CD4-positive, alpha-beta T cell treated with Interleukin-1 beta for 1 hour (primary cell): ENCODE measurements at places on chromosomes 5 and 9.

- DNase-seq = no peak
Measured at GRCh38 chr9:136995362-136995761, 1.0 kb downstream of the CLIC3 start.

DNA sequence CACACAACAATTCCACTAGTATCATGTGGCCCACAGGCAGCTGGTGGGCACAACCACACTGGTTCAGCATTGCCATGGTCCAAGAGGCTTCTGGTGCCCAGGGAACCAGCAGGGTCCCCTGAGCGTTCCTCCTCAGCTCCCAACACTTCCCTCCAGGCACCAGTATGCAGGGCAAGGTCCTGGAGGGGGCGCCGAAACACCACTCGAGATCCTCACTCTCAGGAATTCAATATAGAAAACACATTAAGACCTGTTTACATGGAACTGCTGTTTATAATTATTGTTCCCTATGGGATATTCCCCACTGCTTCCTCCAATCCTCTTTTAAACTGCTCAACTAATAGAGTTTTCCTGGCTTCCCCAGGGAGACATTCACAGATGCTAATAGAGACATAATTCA, 91.9 kb upstream of the GABRP start:
- DNase-seq = no peak

- DNase-seq = no peak
Measured at GRCh38 chr5:162699361-162699760, 631.8 kb downstream of the GABRG2 start.

- no peak for DNase-seq
Measured at GRCh38 chr9:108205276-108205675, 650.5 kb downstream of the ACTL7B start.

DNA sequence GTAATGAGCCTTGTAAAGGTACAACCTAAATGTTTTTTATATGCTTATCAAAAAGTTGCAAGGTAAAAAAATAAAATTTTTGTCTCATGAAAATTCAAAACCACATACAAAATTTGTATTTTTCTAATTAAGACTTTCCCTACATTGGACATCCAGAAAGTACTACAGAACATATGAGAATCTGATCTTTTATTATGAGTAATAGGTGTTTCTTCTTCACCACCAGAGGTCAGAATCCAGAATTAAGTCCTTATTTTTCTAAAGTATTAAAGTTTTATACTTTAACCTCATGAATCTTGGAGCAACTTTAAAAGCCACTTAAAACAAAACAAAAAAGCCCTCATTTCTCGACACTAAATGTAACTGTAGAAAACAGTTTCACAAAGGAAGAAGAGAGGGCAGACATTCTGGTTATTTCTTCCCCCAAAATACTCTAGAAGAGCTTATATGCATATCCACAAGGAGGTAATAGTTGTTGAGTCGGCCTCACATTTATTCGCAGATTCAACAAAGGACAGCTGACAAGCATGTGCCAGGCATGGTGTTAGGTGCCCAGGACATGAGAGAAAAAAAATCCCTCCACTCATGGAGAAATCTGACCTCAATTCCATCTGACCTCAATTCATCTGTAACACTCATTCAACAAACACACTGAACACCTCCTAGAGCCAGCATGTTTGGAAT, 69.3 kb downstream of the MLLT3 start:
- peak; percentile 2 for DNase-seq

DNA sequence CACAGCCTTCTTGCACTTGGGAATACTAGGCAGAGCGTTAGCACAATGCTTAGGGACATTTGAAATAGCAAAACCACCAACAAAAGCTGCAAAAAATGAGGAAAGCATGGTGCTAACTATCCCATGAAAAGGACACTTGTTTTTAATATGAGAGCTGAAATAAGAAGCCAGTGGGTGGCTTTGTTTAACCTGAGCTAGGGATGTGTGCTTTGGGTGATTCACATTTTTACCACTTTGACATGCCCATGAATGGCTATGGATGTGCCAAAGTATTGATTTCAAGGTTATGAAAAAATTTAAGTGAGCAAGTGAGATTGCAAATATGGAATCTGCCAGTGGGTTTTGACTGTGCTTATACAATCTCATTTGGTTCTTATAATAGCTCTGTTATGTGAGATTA, 67.3 kb downstream of the DMRT2 start:
- no peak for DNase-seq

- no peak for DNase-seq
Measured at GRCh38 chr9:97397220-97397619, 14.7 kb upstream of the TDRD7 start.

GRCh38 chr9:23573800-23574199, 252.2 kb downstream of the ELAVL2 start:
- DNase-seq = no peak

DNA sequence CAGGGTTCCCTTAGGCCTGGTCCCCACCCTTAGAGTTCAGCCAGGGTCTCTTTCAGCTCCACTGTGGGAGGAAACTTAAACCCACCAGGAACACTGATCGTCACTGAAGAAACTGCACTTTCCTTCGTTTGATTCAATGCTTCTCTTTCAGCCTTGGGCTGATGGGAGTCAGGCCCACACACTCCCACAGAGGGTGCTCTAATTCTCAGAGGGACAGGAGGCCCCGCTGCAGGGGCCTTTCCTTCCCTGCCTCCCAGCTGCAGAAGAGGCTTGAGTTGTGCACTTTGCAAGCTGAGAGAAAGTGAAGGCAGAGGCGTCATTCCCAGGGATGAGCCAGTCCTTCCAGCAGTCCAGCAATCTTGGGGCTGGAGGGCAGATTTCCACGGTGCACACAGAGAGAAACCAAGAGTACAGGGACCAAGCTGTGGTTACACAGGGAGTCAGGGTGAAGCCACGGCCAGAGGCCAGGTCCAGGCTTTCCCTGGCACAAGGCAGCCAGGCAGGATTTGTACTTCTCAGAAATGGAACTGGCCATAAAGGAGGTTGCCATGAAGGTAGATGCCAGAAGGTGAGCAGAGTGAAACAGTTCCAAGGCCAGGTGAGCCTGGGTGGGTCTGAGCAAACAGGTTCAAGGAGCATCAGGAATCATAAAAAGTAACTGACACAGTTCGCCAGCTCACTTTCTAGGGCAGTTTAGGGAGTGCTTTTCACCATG, 10.4 kb upstream of the GLIPR2 start:
- no peak for DNase-seq

DNA sequence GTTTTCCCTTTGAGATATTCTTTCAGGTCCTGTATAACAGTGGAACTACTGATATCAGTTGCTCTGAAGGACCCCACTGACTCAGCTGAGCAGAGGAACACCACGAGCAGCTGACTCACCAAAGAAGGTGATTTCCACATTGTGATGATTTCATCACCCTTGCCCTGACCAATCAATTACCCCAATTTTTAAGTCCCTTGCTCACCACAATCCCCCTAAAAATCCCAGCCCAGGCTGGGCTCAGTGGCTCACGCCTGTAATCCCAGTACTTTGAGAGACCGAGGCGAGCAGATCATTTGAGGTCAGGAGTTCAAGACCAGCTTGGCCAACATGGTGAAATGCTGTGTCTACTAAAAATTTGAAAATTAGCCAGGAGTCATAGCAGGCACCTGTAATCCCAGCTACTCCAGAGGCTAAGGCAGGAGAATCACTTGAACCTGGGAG, 125.3 kb upstream of the ABCA1 start:
- DNase-seq = peak; percentile 3

DNA sequence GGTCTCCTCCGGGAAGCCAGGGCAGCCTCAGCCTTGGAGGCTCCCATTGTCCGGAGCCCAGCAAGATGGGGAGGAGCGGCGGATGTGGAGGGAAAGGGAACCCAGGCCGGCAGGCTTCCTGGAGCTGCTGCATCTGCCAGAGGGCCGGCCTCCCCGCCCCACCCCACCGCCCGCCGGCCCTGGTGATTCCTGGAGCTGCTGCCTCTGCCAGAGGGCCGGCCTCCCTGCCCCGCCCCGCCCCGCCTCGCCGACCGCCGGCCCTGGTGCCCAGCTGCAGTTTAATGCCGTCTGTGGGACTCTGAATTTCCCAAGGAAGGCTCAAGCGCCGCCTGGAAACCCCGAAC, 31.6 kb downstream of the EXD3 start:
- DNase-seq = no peak

- DNase-seq = no peak
Measured at GRCh38 chr9:131574730-131575640, 29.7 kb downstream of the PRRT1B start.

- no peak for DNase-seq
Measured at GRCh38 chr9:121527371-121527770, 27.7 kb upstream of the GGTA1 start.

- DNase-seq = no peak
Measured at GRCh38 chr9:116516456-116516855, 170.6 kb upstream of the TRIM32 start.

DNA sequence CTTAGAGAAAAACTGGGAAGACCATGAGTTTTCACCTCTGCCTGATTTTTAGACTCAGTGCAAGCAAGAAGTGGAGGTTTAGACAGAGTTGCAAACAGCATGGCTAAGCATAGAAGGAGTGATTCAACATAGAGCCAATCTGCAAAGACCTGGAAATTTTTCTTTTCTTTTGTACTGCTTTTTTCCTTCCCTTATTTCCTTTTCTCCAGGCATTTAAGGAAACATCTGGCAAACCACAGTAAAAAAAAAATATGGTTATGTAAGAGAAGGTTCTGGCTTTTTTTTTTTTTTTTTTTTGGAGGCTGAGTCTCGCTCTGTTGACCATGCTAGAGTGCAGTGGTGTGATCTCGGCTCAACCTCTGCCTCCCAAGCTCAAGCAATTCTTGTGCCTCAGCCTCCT, 16.6 kb upstream of the DCAF12 start:
- DNase-seq = no peak

GRCh38 chr5:74367241-74367733, 273.2 kb downstream of the ENC1 start:
- no peak for DNase-seq

DNA sequence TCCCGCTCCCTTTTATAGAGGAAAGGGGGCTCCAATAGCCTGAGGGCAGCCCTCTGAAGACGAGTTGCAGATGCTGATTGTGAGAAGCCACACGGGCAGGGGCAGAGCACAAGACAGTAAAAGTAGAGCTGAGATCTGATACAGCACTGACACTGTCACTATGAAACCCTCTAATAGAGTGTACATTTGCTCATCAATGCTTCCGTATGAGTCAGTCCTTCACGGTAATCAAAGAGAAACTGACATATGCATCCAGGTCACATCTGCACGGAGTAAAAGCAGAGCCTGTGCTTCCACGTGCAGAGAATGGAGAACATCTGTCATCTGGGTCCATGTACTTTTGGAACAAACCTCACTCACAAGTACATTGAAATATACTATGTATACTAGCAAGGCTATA, 60.6 kb upstream of the TMEM215 start:
- no peak for DNase-seq

DNA sequence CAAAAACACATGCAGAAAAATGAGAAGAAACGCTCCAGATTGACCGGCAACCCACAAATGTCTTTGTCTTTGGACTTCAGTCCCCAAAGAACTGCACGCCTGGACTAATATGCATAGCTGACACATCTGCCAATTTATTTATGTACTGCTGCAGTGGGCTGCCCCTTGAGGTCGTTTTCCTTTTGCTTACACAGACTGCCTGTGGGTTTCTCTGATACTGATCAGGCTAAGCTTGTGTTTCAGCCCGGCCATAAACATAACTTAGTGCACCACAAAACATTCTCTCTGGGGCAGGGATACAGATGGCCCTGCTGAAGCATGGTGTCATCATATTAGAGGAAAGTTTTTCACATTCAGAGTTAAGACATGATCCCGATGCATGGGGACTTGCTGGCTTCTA, 75.4 kb downstream of the NUDT12 start:
- DNase-seq = no peak

DNA sequence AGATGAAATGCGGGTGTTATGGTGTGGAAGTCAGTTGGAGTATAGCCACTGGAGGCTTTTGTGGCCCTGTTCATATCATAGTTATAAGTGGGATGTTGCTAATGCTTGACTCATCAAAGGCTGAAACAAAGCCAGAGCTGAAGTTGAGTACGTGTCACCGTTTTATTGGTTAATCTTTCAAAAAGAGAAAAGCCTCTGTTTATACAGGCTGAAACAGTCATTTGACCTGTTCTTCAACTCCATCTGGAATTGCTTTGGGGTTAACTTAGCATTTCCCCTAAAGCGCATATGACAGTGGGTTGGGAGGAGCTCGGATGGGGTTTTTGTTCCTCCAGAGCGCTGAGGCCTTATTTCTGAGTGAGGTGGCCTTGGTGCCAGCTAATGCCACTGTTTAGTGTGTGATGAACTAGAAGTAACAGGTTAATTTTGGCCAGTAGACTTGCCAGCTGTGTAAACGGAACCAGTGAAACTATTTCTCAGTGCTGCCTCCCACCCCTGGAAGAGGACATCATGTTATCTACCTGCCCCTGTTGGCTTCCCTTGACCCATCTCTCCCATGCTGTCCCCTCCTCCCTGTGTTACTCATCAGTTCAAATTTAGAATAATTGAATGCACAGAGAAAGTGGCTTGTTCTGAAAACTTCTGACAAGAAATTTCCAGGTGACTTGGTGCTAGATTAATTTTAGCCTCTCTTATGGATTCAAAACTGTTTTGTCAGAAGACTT, 34.2 kb downstream of the MTAP start:
- DNase-seq = no peak

DNA sequence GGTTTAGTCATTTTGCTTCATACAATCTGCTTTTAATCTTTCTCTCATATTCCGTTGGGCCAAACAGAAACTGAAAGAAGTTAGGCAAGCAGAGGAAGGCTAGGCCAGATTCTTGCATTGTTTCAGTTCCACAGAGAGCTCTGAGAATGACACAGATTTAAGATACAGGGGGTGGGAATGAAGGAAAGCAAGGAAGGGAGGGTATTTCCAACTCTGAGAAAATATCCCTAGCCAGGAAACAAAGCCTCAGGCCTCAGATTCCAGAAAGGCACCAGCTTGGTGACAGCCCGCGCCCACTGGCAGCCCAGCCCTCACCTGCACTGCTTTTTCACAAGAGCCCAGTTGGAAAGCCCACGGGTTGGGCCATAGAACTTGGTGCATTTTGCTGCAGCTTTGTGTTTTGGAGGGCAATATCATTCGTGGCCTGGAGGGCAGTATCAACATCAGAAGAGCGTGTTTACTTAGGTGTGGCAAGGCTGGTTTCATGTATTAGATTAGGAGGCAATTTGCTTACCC, 63.5 kb downstream of the ENC1 start:
- no peak for DNase-seq

DNA sequence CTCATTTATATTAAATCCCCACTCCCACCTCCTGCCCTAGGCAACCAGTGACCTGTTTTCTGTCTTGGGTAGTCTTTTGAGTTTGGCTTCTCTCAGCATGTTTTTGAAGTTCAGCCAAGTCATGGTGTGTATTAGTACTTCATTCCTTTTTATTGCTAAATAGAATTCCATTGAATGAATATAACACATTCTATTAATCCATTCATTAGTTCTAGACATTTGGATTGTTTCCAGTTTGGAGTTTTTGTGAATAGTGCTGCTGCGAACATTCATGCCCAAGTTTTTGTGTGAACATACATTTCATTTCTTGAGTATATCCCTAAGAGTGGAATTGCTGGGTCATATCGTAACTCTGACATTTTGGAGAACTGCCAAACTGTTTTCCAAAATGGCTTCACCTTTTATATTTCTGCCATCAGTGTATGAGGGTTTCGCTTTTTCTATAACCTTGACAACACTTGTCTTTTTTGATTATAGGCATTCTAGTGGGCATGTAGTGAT, 2.7 kb downstream of the ZNF346 start:
- no peak for DNase-seq
